ENCODE measurements at places on chromosomes 3 and 15.
A peak's percentile ranks its signal among the peaks of the same experiment; 100 is the strongest.

- no peaks in the 10 kb centered on the region for H3K27me3 ChIP-seq
- H3K27ac ChIP-seq: no peak overlapping the region
- H3K36me3 ChIP-seq: no peaks in the 10 kb centered on the region
- no peak overlapping the region for H3K4me3 ChIP-seq
- H3K4me1 ChIP-seq: peaks cover 16% of the 10 kb centered on the region
- DNase-seq: peak; percentile 27
These were observed 544.9 kb downstream of the NAALADL2 start for GRCh38 chr3:175404027-175404426.

- DNase-seq: no peak
- H3K4me1 ChIP-seq: no peaks in the 10 kb centered on the region
- no peak overlapping the region for H3K4me3 ChIP-seq
- 0 out of 2 replicates have a peak, but pooled peaks cover under 1% of the 10 kb centered on the region for H3K27me3 ChIP-seq
These were observed 571.2 kb upstream of the CFAP20DC start for GRCh38 chr3:59621037-59621436.

- no peak for DNase-seq
- no peaks in the 10 kb centered on the region for H3K36me3 ChIP-seq
- H3K27me3 ChIP-seq: no peaks in the 10 kb centered on the region
- H3K4me1 ChIP-seq: no peaks in the 10 kb centered on the region
- no peak overlapping the region for H3K4me3 ChIP-seq
These were observed 172.1 kb upstream of the COL8A1 start for GRCh38 chr3:99466331-99466730.

GRCh38 chr15:51266656-51267050 lies 71.7 kb downstream of the CYP19A1 start:
- H3K4me1 ChIP-seq: no peaks in the 10 kb centered on the region
- no peaks in the 10 kb centered on the region for H3K27me3 ChIP-seq
- H3K4me3 ChIP-seq: peak overlapping the region; percentile 75
- no peaks in the 10 kb centered on the region for H3K36me3 ChIP-seq
- peak; percentile 50 for DNase-seq

- H3K27ac ChIP-seq: no peak overlapping the region
- H3K4me3 ChIP-seq: no peak overlapping the region
These were observed 188.1 kb downstream of the XXYLT1 start for GRCh38 chr3:195082811-195083210.

- H3K27me3 ChIP-seq: no peaks in the 10 kb centered on the region
- peak overlapping the region; percentile 80 for H3K4me3 ChIP-seq
- H3K27ac ChIP-seq: peak overlapping the region; percentile 89
- DNase-seq: peak; percentile 87
- no peaks in the 10 kb centered on the region for H3K36me3 ChIP-seq
- H3K4me1 ChIP-seq: peaks cover 18% of the 10 kb centered on the region
These were observed 1.0 kb downstream of the ZFAND6 start for GRCh38 chr15:80060356-80061006.

- no peak for DNase-seq
- no peak overlapping the region for H3K4me3 ChIP-seq
- no peaks in the 10 kb centered on the region for H3K36me3 ChIP-seq
- no peak overlapping the region for H3K27ac ChIP-seq
- H3K4me1 ChIP-seq: no peaks in the 10 kb centered on the region
- H3K27me3 ChIP-seq: no peaks in the 10 kb centered on the region
These were observed 115.0 kb downstream of the ISL2 start for GRCh38 chr15:76451540-76451939.

GRCh38 chr3:185251272-185251671 lies 2.6 kb downstream of the EHHADH start:
- H3K27ac ChIP-seq: no peak overlapping the region
- H3K36me3 ChIP-seq: no peaks in the 10 kb centered on the region
- H3K4me1 ChIP-seq: peaks cover 5% of the 10 kb centered on the region
- DNase-seq: no peak

DNA sequence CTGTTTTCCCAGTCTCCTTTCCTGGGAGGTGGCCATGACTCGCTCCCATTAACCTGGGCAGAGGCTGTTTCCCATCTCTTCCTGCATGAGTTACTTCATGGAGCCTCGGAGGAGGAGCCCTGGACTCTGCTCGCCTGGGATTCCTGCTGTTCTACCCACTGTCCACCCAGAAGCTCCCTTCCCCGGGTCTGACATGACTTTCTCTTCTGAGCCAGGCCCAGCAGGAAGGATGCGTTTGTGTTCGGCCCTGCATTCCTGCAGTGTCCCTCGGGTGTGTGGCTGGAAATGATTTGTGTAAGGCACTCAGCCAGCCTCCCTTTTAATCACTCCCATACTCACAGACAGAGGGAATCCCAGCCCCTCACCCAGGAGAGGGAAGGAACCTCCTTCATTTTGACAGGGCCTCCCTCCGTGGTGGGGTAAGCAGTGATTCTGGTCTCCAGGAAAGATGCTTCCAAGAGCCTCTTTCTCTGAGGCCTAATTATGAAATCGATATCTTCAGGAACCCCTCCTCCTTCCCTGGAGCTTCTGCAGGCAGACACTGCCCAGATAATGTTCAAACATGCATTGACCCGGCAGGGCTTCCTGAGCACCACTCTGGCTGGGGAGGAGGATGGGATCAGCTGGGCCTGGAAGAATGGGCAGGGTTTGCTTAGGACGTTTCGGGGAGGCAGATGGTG lies 41.6 kb upstream of the DLG1 start:
- H3K36me3 ChIP-seq: no peaks in the 10 kb centered on the region
- no peaks in the 10 kb centered on the region for H3K27me3 ChIP-seq
- peak overlapping the region; percentile 19 for H3K27ac ChIP-seq
- DNase-seq: peak; percentile 71

GRCh38 chr3:43770426-43771103 lies 79.8 kb downstream of the ABHD5 start:
- H3K36me3 ChIP-seq: no peaks in the 10 kb centered on the region
- H3K4me3 ChIP-seq: no peak overlapping the region

DNA sequence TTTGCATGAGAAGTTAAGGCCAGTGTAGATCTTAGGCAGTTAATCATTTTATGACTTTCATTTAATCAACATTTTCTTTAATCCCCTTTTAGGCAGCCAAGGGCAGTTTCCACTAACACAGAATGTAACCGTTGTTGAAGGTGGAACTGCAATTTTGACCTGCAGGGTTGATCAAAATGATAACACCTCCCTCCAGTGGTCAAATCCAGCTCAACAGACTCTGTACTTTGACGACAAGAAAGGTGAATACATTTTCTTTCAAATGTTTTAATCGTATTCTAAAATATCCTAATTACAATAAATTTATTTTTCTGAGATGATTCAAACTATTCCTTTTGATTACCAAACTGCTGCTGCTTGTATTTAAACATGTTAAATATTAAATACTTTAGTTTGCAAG lies 843.2 kb downstream of the CADM2 start:
- H3K4me1 ChIP-seq: no peaks in the 10 kb centered on the region
- no peaks in the 10 kb centered on the region for H3K36me3 ChIP-seq
- no peak overlapping the region for H3K4me3 ChIP-seq
- H3K27ac ChIP-seq: no peak overlapping the region

- DNase-seq: no peak
- H3K36me3 ChIP-seq: 0 out of 2 replicates have a peak, but pooled peaks cover 9% of the 10 kb centered on the region
- no peak overlapping the region for H3K4me3 ChIP-seq
- no peaks in the 10 kb centered on the region for H3K27me3 ChIP-seq
- peaks cover 6% of the 10 kb centered on the region for H3K4me1 ChIP-seq
These were observed 106.1 kb downstream of the RFTN1 start for GRCh38 chr3:16407366-16407765.

DNA sequence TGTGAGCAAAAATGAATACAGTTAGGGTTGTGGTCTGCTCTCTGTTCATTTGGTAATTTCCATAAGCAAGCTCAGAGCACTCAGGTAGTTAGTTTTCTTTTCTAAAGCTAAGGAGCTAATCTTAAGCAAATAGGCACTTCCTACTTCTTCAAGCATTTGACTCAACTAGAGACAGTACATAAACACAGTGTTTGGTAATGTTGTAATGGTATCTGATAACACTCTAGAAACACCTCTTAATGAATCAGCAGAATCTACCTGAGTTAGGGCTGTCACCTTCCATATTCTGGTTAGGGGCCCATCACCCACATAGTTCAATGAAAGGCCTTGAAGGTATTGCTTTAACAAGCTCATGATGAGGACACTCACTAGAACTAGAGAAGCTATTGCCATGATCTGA lies 83.1 kb downstream of the PLCH1 start:
- peaks cover 12% of the 10 kb centered on the region for H3K4me1 ChIP-seq
- no peaks in the 10 kb centered on the region for H3K36me3 ChIP-seq
- DNase-seq: no peak
- H3K27me3 ChIP-seq: no peaks in the 10 kb centered on the region

- peaks cover 17% of the 10 kb centered on the region for H3K4me1 ChIP-seq
- H3K4me3 ChIP-seq: no peak overlapping the region
- no peaks in the 10 kb centered on the region for H3K27me3 ChIP-seq
- H3K36me3 ChIP-seq: peaks cover 25% of the 10 kb centered on the region
- DNase-seq: no peak
- no peak overlapping the region for H3K27ac ChIP-seq
These were observed 7.0 kb downstream of the CLDN11 start for GRCh38 chr3:170425491-170426239.

- peaks cover 48% of the 10 kb centered on the region for H3K4me1 ChIP-seq
- H3K27ac ChIP-seq: peak overlapping the region; percentile 76
- peak; percentile 62 for DNase-seq
- H3K27me3 ChIP-seq: no peaks in the 10 kb centered on the region
- no peaks in the 10 kb centered on the region for H3K36me3 ChIP-seq
These were observed 68.9 kb downstream of the DUT start for GRCh38 chr15:48400086-48400485.

- H3K27ac ChIP-seq: no peak overlapping the region
- no peaks in the 10 kb centered on the region for H3K27me3 ChIP-seq
- H3K36me3 ChIP-seq: no peaks in the 10 kb centered on the region
These were observed 261.8 kb upstream of the IGF1R start for GRCh38 chr15:98386561-98386960.

GRCh38 chr3:193980326-193980725 lies 155.6 kb upstream of the HES1 start:
- H3K36me3 ChIP-seq: no peaks in the 10 kb centered on the region
- peaks cover 12% of the 10 kb centered on the region for H3K4me1 ChIP-seq
- H3K4me3 ChIP-seq: no peak overlapping the region
- peaks cover 76% of the 10 kb centered on the region for H3K27me3 ChIP-seq

GRCh38 chr3:81434161-81434560 lies 327.3 kb downstream of the GBE1 start:
- no peaks in the 10 kb centered on the region for H3K27me3 ChIP-seq
- no peak overlapping the region for H3K4me3 ChIP-seq
- H3K4me1 ChIP-seq: no peaks in the 10 kb centered on the region
- H3K27ac ChIP-seq: no peak overlapping the region
- no peak for DNase-seq
- no peaks in the 10 kb centered on the region for H3K36me3 ChIP-seq

DNA sequence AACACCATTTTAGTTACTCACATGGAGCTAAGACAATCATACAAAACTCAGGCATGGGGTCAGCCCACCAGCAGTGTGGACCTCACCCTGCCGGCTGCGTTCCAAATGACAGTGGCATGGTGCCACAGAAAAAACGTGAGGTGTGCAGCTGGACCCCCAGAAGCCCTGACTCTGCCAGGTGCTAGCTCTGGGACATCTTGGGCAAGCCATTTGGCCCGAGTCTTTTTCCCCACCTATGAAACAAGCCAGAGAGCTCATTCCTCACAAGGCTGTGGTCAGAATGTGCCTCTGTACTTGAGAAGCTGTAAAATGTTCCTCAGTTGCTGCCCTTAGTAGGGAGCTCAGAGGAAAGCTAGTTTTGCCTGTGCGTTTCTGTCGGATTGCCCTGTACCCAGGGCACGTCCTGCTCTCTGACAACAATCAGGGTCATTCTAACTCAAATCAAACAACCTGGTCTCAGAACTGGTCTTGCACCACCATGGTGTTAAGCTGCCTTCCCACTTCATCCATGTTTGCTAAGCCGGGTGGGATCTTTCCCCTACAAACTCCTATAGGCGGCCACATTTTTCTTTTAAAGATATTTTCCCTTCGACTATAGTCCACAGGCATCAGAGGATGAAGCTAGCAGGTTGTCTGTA lies 44.9 kb downstream of the LIPC start:
- H3K4me1 ChIP-seq: peaks cover 43% of the 10 kb centered on the region
- H3K36me3 ChIP-seq: no peaks in the 10 kb centered on the region
- no peak for DNase-seq
- H3K4me3 ChIP-seq: no peak overlapping the region

GRCh38 chr3:86772699-86773098 lies 218.2 kb downstream of the VGLL3 start:
- no peak overlapping the region for H3K4me3 ChIP-seq
- H3K36me3 ChIP-seq: no peaks in the 10 kb centered on the region
- H3K4me1 ChIP-seq: no peaks in the 10 kb centered on the region
- DNase-seq: no peak

DNA sequence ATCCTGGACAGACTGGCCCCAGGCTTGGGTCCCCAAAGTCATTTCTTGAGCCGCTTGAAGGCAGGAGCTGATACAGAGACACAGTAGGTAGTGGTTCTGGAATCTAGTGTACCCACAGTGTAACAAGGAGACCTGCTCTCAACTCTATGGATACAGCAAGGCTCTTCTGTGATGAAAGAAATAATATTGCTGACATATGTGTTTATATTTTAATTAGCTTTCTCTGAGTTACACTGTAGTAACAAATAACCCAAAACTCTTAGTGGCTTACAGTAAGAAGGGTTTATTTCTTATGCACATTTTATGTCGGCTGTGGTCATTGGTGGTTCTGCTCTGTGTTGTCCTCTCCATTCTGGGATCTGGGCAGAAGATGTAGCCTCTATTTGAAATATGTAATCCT lies 45.5 kb downstream of the CHST14 start:
- H3K27ac ChIP-seq: no peak overlapping the region
- no peaks in the 10 kb centered on the region for H3K27me3 ChIP-seq
- H3K4me3 ChIP-seq: no peak overlapping the region
- DNase-seq: no peak
- no peaks in the 10 kb centered on the region for H3K4me1 ChIP-seq

DNA sequence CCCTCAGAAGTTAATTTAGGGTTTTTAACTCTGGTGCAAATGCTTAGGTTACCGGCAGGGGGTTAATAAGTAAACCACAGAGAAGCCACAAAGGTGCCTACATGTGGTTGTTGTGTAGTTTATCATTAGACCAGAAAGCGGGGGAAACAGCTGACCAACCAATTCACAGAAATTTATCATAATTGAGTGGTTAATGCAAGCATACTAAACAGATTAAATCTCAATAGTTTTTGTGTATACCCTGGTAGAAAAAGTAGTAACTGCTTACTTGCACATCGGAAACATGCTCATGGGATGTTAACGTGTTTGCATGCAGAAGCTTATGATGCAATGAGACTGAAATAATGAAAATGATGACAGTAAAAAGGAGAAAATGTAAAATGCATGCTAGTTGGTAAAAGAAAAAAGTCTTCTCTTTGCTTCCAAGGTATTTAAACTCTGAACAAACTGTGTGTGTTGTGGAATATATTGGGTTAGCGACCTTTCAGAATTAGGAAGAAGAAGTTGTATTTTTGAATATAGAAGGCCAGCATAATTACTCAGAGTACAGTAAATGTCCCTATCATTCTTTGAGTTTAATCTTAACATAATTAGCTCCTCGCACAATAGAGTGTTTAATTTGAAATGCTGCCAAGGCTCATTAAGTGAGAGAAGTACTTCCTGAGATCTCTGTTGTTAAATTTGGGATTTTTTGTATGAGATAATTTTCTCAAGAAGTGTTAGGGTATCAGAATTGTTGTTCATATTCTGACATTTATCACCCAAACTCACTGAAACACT lies 316.2 kb downstream of the PTPRG start:
- no peak overlapping the region for H3K4me3 ChIP-seq
- peak; percentile 41 for DNase-seq
- H3K27ac ChIP-seq: peak overlapping the region; percentile 56
- no peaks in the 10 kb centered on the region for H3K36me3 ChIP-seq
- no peaks in the 10 kb centered on the region for H3K27me3 ChIP-seq
